ENCODE measurements at places on chromosomes 11 and 22.

DNA sequence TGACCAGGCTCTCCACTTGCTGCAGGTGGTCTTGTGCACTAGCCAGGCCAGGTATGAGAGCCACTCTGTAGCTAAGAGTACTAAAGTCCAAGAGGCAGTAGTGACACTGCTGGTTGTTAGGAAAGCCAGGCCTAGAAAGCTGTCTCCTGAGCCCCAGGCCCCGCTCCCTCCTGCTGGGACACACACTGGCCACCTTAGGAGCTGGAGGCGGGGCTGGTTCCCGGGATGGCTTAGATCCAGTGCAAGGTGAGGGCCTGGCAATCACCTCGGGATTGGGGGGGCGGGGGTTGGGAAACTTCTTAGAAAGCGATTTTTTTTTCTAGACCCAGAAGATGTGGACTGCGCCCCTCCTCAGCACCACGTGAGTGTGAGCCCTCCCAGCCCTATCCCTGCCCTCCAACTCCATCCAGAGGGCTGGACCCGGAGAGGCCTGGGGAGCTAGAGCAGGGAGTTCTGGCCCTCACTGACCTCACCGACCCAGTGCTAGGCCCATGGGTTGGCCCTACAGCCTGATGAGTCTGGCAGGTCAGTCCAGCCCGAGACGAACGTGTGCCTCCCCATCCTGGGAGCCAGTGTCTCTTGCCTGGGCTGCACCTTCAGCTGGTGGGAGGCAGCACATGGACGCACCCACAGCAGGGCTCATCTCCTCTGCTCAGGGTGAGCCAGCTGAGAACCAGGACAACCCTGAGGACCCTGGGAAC lies 18.1 kb downstream of the SLC37A2 start:
- DNase-seq, result no peak

DNA sequence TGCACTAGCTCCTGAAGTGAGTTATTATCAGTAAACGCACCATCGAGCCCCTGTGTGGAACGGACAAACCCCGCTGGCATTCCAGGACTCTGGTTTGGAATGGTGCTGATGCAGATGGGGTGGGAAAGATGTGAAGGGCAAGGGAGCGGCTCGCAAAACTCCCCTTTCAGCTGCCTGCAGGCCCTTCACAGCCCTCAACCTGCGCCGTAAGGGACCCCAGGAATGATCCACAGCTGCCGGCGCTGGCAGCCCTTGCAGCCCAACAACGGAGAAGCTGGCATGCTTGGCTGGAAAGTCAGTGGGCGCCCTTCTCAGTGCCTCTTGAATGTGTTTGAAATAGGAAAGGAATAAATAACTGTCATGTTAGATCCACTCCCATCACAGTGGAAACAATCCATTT lies 1445.5 kb downstream of the BRD1 start:
- DNase-seq, result no peak

GRCh38 chr11:20045098-20045688 lies 115.1 kb downstream of the DBX1 start:
- DNase-seq, result no peak

GRCh38 chr11:55697817-55698216 lies 35.8 kb downstream of the OR4C6 start:
- DNase-seq, result no peak

- DNase-seq, result no peak
These were observed 736.5 kb downstream of the DLG2 start for GRCh38 chr11:84890676-84891075.

- peak; percentile 27 for DNase-seq
These were observed 19.8 kb upstream of the GNB1L start for GRCh38 chr22:19874307-19875060.
